Erythroblast (primary cell): ENCODE measurements at places on chromosomes 3 and 15.
A peak's percentile ranks its signal among the peaks of the same experiment; 100 is the strongest.

GRCh38 chr15:78389322-78389721, 48.7 kb upstream of the IREB2 start:
- no peak for DNase-seq

DNA sequence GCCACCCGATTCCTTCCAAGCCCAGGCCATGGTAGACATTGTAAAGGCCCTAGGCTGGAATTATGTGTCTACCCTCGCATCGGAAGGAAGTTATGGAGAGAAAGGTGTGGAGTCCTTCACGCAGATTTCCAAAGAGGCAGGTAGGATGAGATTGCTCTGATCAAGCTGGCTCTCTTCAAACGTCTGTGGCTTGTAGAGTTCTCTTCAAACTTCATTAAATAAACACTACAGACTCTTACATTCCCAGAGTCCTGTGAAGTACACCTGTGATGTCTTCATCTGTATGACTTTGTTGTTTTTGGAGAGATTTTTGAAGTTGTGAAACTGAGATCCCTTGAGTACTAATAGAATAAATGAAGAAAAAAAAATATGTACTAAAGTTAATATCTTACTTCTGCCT, 285.6 kb downstream of the GRM7 start:
- DNase-seq, result no peak

DNA sequence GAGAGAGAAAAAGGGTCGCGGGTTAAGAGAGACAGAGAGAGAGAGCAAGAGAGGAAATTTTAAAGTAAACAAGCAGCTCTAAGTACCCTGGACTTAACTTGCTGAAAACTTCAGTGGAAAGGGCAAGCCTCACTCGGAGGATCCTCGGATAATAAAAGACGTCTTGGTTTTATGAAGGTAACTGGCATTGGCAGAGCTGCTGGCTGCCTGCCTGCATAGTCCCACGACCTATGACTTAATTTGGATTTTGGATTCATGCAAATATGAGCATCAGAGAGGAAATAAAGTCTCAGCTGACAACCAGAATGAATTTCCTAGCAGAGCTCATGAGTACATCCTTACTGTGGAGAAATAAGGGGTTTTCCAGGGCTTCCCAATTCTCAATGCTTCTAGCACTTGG, 95.1 kb upstream of the PDZRN3 start:
- DNase-seq, result no peak

DNA sequence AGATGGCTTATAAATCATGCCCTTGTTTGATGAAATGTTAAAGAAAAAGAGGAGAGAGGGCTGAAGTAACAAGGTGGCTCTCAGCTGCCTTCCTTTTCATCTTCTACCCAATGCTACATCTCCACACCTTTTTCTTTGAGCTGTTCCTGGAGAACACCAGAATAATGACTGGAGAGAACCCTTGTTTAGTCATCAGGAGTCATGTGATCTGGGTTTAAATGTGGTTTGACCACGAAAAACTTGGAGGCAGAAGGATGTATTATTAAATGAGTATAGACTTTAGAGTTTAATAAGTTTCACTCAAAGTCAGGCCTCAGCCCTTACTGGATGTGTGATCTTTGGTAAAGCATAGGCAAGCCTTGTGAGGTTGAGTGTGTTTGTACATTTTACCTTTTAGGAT, 230.3 kb upstream of the TBL1XR1 start:
- no peak for DNase-seq

GRCh38 chr15:68028888-68029207, 25.3 kb upstream of the PIAS1 start:
- DNase-seq, result no peak

DNA sequence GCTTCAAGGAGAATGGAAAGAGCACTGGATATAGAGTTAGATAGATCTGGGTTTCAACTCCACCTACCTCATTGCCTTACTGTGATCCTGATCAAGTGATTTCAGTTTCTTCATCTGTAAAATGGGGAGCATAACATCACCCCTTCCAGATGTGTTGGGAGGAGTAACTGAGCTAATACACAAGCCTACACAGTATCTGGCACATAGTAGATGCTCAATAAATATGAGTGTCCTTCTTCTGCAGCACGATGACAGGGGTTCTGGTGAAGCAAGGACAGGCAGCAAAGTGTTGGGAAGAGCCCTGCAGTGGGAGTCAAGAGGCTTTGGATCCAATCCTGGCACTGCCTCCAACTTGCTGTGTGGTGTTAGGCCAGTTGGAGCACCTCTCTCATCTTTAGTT, 270.0 kb downstream of the UACA start:
- DNase-seq, result no peak

GRCh38 chr15:57048930-57049549, 130.6 kb downstream of the TCF12 start:
- no peak for DNase-seq

DNA sequence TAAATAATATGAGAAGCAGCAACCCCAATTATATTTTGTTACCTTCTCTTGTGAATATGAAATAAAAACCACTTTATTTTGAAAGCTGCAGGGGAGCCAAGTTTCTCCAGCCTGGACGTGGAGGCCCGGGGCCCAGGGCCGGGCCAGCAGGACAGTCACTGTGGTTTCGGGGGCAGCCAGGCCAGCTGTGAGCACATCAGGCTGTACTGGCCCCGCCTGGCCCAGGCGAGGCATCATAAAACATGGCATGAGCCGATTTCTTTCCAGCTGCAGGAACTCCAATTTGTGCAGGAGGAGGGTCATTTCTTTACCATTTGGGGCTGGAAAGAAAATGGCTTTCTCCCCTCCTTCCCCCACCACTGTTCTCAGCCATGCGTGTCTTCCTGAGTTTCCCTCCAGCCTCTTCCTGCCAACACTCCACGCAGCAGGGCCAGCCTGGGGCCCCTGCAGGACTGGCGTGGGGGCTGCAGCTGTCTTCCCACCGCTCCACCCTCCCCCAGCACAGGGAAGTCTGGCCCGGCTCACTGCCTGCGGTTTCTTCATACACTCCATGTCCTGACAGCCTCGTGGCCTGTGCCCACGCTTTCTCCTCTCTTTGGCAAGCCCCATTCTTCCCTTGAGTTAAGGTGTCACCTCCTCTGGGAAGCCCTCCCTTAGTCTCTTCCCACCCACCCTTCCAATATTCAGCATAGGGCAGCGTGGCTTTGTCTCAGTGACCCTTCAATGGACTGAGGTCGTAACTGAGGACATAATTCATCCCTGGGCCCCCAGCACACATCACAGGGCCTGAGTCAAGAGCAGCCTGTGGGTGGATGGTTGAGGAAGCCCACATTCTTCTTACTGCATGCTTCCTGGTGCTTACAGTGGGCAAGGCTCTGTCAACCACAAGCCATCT, 135.8 kb downstream of the CHSY1 start:
- DNase-seq, result no peak

DNA sequence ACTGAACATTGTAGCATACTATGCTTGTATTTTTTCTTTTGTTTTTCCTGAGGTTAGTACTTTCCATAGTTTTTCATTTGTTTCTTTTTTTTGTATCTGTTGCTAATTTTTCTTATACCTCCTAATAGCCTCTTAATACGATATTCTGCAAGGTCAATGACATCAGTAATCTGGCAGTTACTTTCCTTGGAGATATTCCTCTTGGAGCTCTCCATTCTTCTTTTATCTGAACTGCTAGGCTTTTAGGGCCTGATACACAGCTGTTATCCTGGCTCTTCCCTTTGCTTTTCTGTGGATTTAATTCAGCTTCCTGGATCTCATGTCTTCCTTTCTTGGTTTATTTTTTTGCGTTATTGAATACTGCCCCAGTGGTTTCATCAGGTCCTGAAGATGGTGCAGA, 12.9 kb downstream of the ALPK3 start:
- no peak for DNase-seq

GRCh38 chr3:55144015-55144673, 216.3 kb upstream of the LRTM1 start:
- DNase-seq, result no peak

- DNase-seq, result no peak
Observed at GRCh38 chr3:14440168-14440518, 37.7 kb downstream of the SLC6A6 start.

- DNase-seq, result peak; percentile 49
Observed at GRCh38 chr15:69523010-69524001, 70.7 kb downstream of the RPLP1 start.
